ENCODE measurements at places on chromosomes 12 and 14.

DNA sequence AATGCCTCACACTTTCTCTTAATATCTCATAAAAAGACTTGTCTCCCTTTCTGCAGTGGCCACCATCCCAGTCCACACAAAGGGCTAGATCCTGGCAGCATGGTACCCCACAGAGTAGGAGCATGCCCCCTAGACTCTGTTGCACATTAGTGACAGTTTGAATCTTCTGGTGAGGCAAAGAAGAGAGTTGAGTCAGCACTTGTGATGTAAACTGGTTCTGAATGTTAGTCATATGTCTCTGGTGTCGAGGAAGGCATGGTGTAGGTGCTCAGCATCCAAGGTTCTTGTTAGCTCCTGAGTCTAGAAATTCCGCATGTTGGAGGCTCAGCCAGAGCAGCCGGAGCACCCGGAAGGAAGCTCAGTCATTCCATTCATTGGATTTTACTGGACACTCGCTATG is 9.8 kb downstream of the TTC9 start:
- DNase-seq: no peak

DNA sequence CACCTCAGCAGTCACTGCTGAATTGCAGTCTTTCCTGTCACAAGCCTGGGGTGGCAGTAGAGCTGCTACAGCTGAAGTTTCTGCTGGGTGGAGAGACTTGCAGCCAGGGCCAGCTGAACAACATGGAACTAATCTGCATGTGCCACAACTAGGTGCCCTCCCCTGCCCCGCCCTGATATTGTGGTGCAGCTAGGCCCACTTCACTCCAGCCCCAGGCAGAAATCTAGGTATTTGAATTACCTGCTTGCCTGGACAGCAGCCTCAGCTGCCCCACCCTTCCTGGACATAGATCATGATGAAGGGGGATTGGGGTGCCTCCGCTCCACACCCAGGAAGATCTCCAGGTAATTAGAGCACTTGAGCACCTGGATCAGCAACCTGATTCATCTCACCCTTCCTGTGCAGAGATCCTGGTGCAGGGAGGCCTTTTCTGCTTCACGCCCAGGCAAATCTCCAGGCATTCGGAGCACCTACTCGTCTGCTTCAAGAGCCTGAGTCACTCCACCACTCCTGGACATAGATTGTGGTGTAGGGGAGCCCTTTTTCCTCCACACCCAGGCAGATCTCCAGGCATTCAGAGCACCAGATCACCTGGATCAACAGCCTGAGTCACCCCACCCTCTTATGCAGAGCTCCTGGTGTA is 477.0 kb downstream of the SOX5 start:
- no peak for DNase-seq

DNA sequence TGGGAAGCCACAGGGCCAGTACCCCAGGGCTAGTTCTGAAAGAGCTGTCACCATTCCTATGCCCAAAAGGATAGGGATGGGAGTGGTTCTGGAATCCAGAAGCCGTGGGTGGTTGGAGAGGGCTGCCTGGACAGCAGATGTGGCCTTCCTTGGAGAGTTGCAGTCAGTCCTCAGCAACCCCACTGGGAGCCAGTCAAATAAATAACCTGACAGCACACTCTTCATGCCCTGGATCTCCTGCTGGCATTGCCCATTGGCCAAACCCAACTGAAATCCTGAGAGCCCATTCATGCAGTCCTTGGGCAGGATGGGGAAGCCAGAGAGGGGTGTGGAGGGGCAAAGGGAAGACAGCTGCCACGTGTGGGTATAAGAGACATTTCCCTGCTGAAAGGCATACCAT is 128.2 kb downstream of the PTPN11 start:
- no peak for DNase-seq

- DNase-seq: no peak
These were observed 614 bp downstream of the FKBP3 start for GRCh38 chr14:45133683-45134050.
